A673 (cell line): ENCODE measurements at places on chromosomes 3 and 15. TPM values are rescaled to one million over a fixed set of nuclear protein-coding genes. Genes with fewer than 3 reads are reported as not detected.

The RETNLB gene
- total RNA-seq = not detected in 2 replicates

GRCh38 chr3:76308541-76308940, 523.2 kb upstream of the ZNF717 start:
- DNase-seq = no peak

The RBMS3 gene
- 5.9 and 7.9 TPM in 2 replicates for total RNA-seq

The TUSC7 gene
- total RNA-seq = not detected in 2 replicates

The LDHAL6B gene
- not detected in 2 replicates for total RNA-seq
